ENCODE measurements at places on chromosomes 16 and 17. TPM values are rescaled to one million over a fixed set of nuclear protein-coding genes. Genes with fewer than 3 reads are reported as not detected.

Gene RUNDC1
- 11.0 TPM for total RNA-seq

Gene ST6GALNAC2
- total RNA-seq = 1.4 TPM

Gene ARRB2
- 5.8 TPM for total RNA-seq

Gene ADAD2
- not detected for total RNA-seq

Gene MNT
- 11.5 TPM for total RNA-seq

Gene NPIPA8
- total RNA-seq = not detected

Gene NOTUM
- not detected for total RNA-seq

Gene TBX21
- not detected for total RNA-seq

Gene DHX58
- total RNA-seq = 15.0 TPM

Gene NAA60
- 18.6 TPM for total RNA-seq
